Activated CD4-positive, alpha-beta T cell treated with anti-CD3 and anti-CD28 coated beads, Interleukin-2, amount 50 U/mL, for 24 hours (primary cell): ENCODE measurements at places on chromosomes 5 and 9.

DNA sequence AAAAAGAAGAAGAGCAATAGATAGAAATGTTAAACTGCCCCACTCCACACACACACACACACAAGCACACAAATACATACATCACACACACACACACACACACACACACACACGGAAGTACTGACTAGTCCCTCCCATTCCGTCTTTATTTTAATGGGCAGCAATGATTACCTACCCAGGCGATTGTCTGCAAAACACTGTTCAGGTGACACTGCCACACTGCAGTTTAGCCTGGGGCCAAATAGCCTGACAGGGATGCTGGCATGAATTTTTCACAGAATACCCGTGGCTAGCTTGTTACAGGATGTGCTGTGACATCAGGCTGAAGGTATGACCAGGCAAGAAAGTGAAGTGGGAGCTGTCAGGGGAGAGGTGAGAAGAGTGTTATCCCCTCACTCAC lies 86.9 kb downstream of the FRMD3 start:
- DNase-seq, result no peak

- no peak for DNase-seq
These were observed 587.9 kb downstream of the MTRR start for GRCh38 chr5:8456846-8457186.

GRCh38 chr5:140696891-140697492 lies 3.3 kb upstream of the ZMAT2 start:
- DNase-seq, result no peak

GRCh38 chr9:134054891-134055811 lies 12.7 kb downstream of the BRD3 start:
- DNase-seq, result no peak

DNA sequence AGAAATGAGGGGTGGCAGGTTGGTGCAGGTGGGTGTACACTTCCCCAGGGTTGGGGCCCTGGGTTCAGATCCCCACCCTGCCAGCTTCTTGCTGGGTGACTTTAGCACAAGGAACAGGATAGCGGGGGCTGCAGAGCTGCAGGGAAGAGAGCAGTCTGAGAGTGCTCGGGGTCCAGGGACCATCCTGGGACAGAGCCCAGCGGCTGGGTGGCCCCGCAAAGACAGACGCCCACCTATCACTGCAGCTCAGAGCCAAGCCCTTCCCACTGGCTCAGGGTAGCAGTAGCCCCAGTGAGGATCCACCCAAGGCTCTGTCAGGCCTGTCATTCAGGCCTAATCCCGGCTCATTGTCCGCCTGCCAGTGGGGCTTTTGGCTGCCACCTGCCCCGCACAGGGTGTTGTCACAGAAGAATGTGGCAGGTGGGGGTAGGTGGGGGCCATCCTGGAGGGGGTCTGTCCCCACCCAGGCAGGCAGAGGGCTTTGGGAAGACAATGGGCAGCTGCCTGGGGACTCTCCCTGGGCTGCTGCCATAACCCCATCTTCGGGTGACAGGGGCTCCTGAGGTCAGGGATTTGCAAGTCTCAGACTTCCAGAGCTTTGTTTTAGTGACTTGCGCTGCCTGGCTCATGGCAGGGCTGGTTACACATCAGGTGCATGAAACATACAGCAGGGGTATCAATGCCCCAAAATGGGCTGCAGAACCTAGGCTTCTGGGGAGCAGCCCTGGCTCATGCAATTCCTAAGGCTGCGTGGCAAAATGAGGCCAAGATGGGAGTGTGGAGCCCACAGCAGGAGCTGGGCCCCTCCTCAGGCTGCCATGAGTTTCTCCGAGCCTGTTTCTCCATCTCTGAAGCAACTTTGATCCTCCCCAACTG lies 52.1 kb downstream of the BARX1 start:
- DNase-seq, result no peak

GRCh38 chr5:31165729-31166128 lies 27.8 kb upstream of the CDH6 start:
- no peak for DNase-seq

DNA sequence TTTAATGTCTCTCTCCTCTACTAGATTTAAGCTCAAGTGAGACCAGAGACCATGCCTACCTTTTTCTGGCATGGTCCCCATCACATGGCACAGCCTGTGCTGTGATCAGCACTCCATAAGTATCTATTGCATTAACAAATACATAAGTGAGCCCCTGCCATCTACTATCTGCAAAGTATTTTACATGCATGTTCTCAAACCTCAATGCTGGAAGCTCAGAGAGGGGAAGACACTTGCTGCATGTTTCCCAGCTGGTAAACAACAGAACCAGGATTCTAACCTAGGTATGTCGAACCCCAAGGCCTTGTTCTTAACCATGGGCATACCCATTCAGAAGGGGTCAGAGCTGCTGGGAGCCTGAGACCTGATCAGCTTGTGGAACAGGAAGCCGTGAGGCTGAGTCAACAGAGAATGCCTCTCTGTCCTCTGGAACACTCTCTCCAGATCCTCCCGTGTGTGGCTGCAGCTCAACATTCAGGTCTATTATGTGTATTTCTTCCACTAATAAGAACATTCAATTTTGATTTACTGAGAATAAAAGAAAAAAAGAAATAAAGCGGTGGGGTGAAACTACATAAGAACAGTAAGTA lies 232.5 kb upstream of the MSX2 start:
- no peak for DNase-seq

DNA sequence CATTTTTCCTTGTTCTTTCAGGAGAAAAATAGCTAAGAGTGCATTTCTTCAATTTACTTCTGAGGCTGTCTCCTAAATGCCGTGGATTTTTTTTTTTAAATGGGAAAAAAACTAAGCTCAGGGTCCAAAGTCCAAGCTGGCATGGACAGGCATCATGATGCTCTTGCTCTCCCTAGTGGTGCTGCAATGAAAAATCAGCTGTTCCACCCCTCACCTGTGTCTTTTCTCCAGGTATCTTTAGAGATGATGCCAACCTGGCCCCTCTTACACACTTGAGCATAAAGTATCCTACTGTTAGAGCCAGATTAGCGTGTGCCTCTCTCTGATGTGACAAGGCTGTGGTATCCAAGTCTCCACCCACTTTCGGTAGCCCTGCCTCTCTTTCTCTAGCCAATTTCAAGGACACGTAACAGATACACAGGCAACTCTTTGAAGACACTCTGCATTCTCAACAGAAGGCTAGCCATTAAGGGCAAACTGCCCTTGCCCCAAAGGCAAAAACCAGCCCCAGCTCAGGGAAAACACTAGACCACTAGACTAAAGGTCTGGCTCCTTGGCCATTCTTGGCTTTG lies 208.8 kb downstream of the SAXO1 start:
- no peak for DNase-seq

DNA sequence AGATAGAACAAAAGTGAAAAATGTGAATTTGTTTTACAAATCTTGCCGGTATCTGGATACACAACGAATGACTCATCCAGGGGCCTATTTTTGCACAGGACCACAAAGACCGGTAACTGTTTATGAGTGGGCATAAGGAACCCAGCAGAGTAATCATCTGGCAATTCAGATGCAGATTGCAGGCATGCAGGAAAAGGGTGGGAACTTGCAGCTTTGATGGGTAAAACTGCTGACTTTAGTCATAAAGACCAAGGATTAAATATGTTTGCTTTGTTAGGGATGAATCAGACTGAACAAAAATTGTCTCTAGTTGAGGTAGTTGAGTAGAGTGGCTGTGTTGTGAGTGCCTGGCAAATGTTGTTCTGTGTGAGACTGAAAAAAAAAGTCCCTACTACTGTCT lies 309.6 kb upstream of the CCNH start:
- no peak for DNase-seq

- DNase-seq, result no peak
These were observed 56.6 kb downstream of the RASEF start for GRCh38 chr9:83006378-83006777.

DNA sequence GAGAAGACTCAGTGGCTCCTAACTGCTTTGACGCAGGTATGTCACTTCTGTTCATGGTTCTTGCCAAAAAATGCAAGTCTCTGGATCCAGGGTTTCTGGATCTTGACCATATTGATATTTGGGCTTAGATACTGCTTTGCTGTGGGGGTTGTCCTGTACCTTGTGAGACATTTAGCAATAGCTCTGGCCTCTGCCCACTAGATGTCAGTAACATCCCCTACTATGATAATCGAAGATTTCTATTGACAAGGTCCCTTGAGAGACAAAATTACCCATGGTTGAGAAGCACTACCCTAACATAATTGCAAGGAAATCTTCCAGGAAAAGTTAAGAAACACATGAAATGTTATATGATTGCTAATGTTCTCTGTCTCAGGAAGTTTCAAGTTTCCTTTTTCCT lies 285.4 kb downstream of the TMEM232 start:
- no peak for DNase-seq

DNA sequence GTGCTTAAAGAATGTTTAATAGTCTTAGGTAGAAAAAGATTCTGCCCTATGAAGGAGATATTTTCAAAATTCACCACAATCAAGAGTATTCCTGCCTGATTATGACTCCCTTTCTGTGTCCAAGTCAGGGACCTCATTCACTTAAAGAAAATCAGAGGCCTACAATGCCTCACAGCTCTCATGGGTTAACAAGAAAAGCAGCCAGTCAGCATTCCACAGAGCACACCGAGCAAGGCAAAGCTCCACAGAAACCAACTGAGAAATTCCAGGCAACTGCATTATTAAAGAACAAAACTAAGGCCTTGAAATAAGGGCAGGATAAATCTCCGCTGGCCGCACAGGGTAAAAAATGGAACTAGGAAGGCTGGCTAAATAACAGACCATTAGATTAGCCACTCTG lies 161.1 kb downstream of the TARS1 start:
- DNase-seq, result no peak

- DNase-seq, result no peak
These were observed 4.8 kb upstream of the CEL start for GRCh38 chr9:133057006-133057405.

GRCh38 chr5:104635227-104635626 lies 1072.6 kb upstream of the NUDT12 start:
- no peak for DNase-seq

GRCh38 chr9:82805027-82805426 lies 257.9 kb downstream of the RASEF start:
- no peak for DNase-seq

- no peak for DNase-seq
These were observed 62.0 kb upstream of the FST start for GRCh38 chr5:53418409-53418808.

GRCh38 chr5:134736173-134736812 lies 2.1 kb upstream of the CAMLG start:
- no peak for DNase-seq

GRCh38 chr5:7894860-7895259 lies 25.9 kb downstream of the MTRR start:
- DNase-seq, result no peak

DNA sequence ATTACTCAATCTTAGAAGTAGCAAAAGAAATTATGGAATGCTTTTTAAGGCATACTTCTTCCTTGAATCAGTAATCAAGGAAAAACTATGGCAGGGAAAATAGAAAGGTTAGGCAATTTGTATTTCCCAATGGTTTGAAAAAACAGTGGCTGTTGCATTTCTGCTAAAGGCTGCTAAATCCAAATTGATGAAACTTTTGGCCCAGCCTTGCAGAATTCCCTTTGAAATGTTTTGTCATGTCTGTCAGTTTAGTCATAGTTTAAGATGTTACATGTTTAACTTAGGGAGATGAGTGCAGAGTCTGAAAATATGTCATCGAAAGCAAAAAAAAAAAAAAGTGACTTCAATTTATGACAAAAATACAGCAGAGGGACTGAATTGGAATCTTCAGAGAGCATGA lies 878.9 kb upstream of the WWC1 start:
- no peak for DNase-seq

GRCh38 chr9:114025196-114025753 lies 52.8 kb downstream of the AMBP start:
- DNase-seq, result no peak

DNA sequence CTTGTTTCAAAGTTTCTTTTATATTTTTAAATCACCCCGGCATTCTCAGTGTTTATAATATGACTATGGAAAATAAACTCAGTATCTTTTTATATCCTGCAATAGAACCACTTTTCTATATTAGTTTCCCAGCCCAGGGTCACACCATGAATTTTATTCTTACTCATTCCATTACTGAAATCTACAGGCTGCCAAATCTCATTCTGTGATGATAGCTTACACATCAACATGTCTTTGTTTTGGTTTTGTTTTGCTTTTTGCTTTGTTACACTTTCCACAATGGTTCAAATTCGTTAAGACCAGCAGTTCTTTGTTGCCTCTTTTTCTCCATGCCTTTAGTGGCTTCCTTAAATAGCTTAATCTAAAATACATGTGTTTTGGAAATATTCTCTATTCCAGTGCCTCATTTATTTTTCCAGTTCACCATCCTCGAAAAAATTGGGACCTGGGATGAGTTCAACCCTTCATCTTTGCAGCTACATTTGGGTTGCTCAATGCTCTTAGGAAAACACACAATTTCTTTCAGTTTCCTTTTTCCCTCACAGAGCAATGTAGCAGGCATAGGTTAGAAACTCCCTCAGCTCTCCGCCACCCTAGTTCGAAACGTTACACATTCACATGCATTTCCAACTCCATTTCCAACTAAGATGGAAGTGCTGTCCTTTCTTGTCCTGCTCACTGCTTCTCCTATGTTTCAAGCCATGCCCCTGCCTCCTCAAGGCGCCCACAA lies 1146.3 kb downstream of the MAT2B start:
- no peak for DNase-seq

DNA sequence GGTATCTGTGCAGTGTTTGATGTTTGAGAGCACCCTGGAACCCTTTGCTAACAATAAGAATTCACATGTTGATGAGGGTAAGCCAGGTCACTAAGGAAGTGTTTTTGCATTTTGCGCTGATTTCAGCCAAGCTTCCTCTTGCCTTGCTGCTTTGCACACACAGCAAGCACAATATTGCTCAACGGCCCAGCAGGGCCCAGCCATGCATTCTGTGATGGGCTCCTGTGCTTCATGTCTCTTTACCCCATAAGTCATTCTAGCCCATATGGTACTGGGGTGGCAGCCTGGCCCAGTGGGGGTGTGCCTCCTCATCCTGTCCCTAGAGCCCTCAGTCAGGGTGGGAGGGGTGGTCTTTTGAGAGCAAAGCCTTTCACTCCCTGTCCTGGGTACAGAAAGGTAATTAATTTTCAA lies 481.3 kb downstream of the GADD45G start:
- no peak for DNase-seq

GRCh38 chr5:112951124-112951702 lies 25.4 kb upstream of the DCP2 start:
- no peak for DNase-seq

DNA sequence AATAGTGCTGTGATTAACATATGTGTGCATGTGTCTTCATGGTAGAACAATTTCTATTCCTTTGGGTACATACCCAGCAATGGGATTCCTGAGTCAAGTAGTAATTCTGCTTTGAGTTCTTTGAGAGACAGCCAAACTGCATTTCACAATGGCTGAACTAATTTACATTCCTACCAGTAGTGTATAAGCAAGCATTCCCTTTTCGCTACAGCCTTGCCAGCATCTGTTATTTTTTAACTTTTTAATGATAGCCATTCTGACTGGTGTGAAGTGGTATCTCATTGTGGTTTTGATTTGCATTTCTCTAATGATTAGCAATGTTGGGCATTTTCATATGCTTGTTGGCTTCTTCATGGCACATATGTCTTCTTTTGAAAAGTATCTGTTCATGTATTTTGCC lies 308.5 kb downstream of the ARRDC3 start:
- DNase-seq, result no peak

- DNase-seq, result no peak
These were observed 159.0 kb upstream of the MEF2C start for GRCh38 chr5:89041976-89042375.

- no peak for DNase-seq
These were observed 1.0 kb downstream of the NREP start for GRCh38 chr5:111755942-111756381.

- no peak for DNase-seq
These were observed 533.5 kb downstream of the ZNF608 start for GRCh38 chr5:124212934-124213333.
